ENCODE measurements at places on chromosomes 16 and 17.

DNA sequence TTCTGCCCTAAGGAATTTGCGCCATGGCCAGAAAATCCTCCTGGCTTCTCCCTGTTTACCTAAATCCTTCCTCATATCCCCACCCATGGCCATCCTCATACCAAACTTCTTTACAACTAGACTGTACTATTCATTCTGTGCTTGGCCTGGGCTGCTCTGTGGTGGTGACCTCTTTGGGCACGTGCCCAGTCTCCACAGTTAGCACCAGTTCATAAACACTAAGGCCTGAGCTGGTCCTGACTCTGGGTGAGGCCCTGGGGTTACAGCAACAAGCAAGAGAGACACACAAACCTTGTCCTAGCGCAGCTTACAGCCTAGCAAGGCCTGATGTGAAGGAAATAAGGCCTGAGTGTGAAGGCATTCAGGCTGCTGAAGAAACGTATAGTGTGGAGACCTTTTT is 3.1 kb upstream of the ATXN7L3 start:
- no peak for DNase-seq

DNA sequence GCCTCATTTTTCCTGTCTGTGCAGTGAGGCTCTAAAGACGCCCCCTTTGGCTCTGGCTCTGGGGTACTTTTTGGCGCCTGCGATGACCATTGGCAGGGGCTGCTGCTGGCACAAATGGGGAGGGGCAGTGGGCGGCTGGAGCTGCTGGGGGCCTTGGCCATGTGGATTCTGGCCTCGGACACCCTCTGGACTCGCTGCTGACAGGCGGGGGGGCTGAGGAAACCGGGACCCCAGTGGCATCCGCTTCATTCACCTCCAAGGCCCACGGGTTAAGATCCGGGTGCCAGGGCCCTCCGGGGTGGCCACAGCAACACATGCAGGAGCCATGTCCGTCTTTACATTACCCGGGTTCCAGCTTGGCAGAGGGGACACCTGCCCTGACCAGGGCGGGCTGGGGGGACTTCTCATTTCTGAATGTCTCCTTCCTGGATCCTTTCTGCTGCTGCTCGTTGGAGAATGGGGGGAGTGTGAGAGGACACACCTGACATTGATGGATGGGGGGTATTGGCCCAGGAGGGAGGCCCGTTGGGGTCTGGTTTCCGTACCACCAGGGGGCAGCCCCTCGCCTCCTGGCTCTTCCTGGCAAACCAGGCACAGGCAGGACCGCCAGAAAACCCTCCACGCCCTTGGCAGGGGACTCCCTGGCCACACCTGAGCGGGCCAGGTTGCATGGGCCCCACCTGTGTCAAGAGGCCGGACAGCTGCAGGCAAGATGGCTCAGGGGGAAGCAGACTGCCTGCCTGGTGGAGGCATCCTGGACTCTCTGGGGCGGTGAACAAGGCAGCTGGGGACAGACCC is 21.8 kb downstream of the GSE1 start:
- no peak for DNase-seq

- no peak for DNase-seq
Measured at GRCh38 chr16:9441012-9441411, 349.6 kb downstream of the HAPSTR1 start.

DNA sequence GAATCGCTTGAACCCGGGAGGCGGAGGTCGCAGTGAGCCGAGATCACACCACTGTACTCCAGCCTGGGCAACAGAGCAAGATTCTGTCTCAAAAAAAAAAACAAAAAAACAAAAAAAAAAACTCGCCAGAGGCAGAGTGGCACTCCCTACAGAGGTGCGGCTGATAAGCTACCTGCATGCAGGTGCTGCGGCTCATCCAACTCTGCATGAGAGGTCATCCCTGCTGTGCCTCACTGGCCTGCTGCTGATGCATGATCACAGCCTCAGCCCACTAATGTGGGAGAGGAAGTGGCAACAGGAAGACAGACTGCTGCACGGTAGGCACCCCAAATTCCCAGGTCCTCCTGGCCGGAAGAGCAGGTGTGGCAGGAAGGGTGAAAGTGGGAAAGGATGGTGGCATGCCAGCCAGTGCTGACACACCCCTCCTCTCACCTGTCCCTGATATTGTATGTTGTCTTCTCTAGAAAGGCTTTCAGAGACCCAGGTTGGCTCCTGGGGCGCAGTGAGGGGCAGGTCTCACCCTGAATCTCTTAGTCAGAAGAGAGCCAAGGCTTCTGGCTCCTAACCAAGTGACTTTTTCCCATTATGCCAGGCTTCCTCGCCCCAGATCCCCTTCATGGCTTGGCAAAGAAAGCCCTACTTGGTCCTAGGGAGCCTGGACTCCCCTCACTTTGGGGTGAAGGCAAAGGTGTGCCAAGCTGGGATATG is 11.8 kb downstream of the NXPH3 start:
- no peak for DNase-seq

GRCh38 chr17:42178817-42179216 is 2.1 kb downstream of the KCNH4 start:
- DNase-seq, result no peak

- DNase-seq, result no peak
Measured at GRCh38 chr17:50180111-50180510, 14.3 kb downstream of the SGCA start.

- no peak for DNase-seq
Measured at GRCh38 chr17:14044702-14045101, 24.6 kb upstream of the COX10 start.

DNA sequence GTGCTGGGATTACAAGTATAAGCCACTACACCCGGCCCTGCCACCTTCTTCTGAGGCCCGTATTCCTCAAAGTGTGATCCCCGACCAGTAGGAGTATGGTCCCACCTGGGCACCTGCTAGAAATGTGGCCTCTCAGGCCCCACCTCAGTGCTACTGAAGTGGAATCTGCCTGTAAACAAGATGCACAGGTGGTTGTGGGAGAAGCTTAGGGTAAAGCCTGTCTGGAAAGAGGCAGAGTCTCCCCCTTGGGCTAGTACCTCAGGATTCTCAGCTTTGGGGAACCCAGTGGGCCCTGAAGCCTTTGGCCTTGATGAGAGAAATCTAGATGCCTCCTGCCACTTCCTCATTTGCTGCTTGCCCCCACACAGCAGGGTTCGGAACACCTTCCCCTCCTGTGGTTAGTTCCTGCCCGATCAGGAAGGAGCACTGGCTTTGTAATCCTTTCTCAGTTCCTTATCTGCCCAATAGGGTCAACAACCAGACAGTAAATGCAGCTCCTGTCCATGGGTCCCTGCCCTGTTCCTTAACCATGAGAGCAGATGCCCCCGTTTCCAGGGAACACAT is 25.2 kb downstream of the TK2 start:
- DNase-seq, result no peak

DNA sequence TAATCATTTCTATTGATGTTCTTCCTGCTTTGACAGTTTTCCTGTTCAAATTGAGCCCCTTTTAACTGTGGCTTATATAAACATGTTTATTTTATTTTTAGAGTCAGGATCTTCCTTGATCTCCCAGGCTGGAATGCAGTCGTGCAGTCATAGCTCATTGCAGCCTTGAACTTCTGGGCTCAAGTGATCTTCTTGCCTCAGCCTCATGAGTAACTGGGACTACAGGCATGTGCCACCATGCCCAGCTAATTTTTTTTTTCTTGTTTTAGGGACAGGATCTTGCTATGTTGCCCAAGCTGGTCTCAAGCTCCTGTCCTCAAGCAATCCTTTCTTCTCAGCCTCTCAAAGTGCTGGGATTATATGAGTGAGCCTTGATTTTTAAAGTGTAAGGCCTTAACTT is 14.7 kb downstream of the PHKB start:
- DNase-seq, result no peak

DNA sequence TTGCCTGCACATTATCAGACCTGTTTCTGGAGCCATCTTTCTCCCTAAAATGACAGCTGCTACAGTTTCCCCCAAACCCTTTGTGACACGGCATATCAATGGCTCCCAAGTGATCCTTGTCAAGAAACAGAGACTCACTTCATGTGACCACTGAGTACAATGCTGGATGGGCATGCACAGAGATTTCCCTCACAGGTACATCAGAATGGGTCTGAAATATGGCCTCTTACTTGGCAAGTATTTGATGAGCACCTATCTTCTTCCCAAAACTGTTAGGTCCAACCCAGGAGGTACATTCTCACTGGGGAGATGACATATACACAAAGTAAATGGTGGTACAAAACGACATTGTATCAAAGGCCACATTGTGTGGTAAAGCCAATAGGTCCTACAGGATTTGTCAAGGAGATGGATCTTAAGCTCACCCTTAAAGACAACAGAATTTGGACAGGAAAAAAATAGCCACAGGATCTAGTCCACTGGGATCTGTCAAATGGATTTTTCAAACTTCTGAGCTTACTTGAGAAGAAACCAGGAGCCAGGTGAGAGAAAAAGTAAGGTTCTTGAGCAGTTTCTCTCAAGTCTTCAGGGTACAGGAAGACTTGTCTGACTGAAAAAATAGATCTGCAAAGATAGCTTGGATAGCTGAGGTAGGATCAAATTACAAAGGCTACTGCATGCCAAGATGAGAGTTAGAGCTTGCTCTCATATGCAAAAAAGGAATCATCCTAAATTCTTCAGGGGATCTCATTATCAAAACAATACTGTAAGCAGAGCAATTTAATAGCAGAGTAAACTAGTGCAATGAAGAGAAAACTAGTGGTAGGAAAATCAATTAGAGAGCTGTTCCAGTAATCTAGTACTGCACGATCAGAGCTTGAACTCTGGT is 28.8 kb downstream of the RNF43 start:
- DNase-seq, result no peak

GRCh38 chr16:70746040-70746707 is 54.8 kb downstream of the VAC14 start:
- no peak for DNase-seq

- no peak for DNase-seq
Measured at GRCh38 chr16:4612977-4613635, 1.6 kb downstream of the UBALD1 start.

DNA sequence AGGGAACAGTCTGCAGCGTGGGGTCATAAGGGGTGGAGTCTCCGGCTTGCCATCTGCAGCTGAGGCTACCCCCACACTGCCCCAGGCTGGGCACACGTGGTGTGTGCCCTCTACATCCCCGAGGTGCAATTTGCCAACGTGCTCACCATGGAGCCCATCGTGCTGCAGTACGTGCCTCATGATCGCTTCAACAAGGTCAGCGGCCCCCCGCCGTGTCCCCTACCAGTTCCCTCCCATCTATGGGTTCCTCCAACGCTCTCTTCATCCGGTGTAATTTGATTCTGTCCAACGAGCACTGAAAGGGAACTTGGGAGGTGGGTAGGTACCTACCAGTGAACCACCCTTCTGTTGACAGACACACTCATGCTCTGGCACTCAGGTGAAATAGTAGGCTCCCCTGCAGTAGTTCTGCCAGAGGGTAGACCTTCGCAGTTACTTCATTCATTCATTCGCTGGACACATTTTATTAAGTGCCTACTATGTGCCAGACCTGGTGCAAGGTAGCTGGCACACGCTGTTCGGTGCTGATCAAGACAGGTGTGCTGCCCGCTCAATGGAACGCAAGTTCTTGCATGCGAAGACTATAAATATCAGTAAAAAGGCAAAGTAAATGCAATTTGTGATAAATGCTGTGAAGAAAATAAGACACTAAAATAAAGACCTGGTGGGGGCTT is 2.7 kb downstream of the MLLT6 start:
- DNase-seq, result no peak

GRCh38 chr17:64145375-64145750 is 15.4 kb upstream of the ERN1 start:
- DNase-seq, result no peak

DNA sequence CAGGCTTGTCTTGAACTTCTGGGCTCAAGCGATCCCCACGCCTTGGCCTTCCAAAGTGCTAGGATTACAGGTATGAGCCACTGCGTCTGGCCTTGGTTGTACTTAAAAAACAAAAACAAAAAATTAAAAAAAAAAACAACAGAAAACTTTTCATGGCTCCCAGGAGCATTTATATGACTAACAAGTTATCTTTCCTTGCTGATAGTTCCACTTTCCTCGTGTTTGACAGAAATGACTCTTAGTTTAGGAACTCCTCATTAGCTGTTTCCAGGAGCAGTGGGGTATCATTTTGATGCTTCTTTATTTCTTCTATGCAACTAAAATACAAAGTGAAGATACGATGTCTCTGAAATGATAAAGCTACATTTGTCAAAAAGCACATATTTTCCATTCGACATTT is 165.4 kb downstream of the PRKCA start:
- no peak for DNase-seq

DNA sequence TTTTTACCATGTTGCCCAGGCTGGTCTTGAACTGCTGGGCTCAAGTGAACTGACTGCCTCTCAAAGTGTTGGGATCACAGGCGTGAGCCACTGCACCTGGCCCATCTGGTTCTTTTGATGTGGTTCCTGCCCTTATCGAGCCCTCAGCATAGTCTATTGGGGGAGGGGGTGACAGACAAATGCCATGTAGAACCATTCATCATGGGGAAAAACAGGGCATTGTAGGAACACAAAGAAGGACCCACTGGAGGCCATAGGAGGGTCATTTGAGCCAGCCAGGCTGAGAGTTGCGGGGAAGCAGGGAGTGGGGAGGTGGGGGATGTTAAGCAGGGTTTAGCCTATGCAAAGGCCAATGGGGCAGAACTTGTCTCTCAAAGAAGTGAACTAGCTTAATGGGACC is 11.9 kb downstream of the SEC14L5 start:
- no peak for DNase-seq

- DNase-seq, result no peak
Measured at GRCh38 chr17:2948721-2949468, 114.5 kb downstream of the OR1D5 start.

GRCh38 chr16:28821874-28822519 is 802 bp upstream of the ATXN2L start:
- no peak for DNase-seq

- DNase-seq, result no peak
Measured at GRCh38 chr17:4934173-4934979, 2.3 kb downstream of the GP1BA start.

GRCh38 chr17:81295676-81296381 is 722 bp upstream of the SLC38A10 start:
- DNase-seq, result no peak

DNA sequence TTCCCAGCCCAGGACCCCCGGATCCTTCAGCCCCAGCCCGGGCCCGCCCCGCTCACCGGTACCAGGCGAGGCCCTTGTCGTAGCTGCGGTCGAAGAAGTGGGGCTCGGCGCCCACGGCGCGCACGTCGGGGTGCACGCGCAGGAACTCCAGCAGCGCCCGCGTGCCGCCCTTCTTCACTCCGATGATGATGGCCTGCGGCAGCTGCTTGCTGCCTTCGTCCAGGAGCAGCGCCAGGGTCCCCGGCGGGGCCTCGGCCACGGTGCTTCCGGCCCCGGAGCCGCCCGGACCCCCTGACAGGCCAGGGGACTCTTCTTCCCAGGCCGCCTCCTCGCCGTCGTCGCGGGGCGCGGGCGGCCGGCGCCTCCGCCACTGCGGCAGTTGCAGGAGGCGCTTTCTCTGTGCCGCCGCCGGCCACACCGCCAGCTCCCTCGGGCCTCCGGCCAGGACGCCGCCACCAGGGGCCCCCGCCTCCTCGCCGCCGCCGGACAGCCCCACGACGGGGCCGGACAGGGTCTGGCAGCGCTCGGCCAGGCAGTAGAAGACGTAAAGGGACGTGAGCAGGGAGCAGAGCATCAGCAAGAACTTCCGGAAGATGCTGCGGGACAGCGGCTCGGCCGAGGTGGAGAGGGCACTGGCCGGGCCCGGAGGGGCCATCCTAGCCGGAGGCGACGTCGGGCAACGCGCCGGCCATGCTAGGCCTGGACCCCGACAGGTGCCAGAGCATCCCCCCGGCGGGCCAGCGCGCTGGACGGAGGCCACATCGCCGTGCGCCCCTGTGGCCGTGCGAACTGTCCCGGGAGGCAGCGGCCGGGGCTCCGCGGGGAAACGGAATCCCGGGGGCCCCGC is 1.0 kb downstream of the HS3ST3A1 start:
- DNase-seq, result no peak

- DNase-seq, result no peak
Measured at GRCh38 chr16:48136547-48137360, 19.0 kb downstream of the ABCC12 start.

- DNase-seq, result no peak
Measured at GRCh38 chr17:35892091-35893035, 12.2 kb upstream of the CCL5 start.

Measured in non-pigmented ciliary epithelial cell (primary cell).